ENCODE measurements at places on chromosomes 16 and 17.
A peak's percentile ranks its signal among the peaks of the same experiment; 100 is the strongest.

DNA sequence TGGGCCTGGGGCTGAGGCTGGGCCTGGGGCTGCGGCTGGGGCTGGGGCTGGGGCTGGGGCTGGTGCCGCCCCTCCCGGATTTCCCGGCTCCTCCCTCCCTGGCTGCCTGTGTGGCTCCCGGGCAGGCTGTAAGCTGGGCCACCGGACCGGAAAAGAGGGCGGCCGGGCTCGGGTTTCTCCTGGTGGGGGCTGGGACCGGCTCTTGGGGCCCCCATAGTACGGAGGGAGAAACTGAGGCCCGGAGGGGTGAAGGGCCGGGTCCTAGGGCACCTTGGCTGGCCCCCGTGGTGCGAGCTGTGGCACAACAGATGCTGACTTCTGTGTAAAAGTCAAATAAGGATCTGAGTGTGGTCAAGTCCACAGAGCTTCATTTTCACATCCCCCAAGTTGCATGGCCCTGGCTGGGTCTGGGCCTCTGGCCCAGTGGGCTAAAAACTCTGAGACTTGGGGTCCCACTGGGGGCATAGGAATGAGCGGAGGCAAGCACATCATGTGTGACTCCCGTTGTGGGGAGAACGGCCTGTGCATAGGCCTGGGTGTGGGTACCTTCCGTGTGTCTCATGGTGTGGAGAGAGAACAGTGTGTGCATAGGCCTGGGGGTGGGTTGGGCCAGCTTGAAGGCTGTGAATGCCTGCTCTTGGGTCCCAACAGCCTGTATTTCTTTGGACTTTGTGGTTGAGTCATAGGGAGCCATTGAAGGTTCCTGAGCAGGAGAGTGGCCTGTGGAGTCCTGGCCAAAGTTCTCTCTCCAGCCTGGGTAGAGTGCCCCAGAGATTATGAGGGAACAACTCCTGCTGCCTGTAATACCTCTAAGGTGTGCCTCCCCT is 123.9 kb upstream of the CIBAR2 start:
- DNase-seq = no peak

- DNase-seq = no peak
These were observed 12.2 kb downstream of the AIPL1 start for GRCh38 chr17:6422654-6423241.

GRCh38 chr17:15197229-15197628 is 67.9 kb downstream of the PMP22 start:
- DNase-seq = no peak

GRCh38 chr17:54968988-54969332 is 395 bp downstream of the STXBP4 start:
- DNase-seq = no peak

DNA sequence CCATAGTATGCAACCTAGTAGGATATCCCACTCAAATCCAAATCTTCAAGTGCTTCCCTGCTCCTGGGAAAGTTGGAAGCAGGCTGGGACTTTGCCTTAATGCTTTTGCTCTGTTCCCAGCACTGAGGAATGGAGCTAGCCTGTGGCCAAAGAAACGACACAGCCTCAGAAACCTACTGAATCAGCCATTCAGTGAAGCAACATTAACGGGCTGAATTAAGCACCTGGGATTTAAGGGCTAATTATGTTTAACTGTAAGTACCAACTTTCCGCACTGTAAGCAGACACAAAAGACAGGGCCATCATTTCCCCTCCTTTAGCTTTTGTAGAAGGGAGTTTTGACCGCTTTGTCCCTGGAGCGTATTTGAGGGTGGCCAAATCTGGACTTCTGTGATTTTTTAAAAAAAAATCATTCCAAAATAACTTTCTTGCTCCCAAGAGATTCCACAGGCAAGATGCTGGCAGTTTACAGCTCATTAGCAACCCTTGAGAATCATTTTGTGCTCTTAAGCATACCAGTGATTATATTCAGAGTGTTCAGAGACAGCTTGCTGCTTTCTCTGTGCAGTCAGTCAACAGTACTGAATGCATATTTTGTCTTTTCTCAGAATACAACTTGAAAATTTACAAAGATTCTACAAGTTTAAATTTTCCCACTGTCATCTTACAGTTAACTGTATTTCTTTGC is 17.6 kb upstream of the NOL11 start:
- no peak for DNase-seq

GRCh38 chr17:16662936-16663335 is 9.3 kb upstream of the ZNF624 start:
- DNase-seq = no peak

DNA sequence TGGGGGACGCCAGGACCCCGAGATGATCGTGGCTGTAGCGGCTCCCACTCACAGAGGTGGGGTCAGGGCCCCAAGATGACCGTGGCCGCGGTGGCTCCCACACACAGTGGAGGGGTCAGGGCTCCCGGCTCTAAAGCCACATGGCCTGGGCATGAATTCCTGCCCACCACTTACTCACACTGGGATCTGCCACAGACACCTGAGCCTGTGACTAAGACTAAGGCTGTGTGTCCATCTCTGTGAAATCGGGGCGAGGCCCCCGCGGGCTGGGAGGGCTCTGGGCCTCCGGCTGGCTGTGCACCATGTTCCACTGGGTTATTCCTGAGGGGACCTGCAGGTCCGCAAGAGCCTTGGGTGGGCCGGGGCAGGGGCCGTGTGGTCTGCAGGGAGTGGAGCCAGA is 18.5 kb downstream of the ZFPM1 start:
- no peak for DNase-seq

DNA sequence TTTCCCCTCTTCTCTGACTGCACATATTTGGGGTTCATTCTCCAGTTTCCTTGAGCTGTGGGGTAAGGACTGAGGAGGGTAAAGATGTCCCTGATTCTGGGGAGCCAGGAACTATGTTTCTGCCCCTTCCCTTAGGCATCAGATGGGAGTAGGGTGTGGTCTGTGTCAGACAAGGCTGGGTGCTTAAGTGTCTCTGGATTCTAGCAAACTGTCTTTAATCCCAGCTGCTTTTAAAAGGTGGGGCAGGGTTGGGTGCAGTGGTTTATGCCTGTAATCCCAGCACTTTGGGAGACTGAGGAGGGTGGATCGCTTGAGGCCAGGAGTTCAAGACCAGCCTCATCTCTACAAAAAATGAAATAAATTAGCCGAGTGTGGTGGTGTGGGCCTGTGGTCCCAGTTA is 13.0 kb downstream of the LASP1 start:
- DNase-seq = no peak

GRCh38 chr17:19402171-19402570 is 8.9 kb upstream of the RNF112 start:
- DNase-seq = no peak

DNA sequence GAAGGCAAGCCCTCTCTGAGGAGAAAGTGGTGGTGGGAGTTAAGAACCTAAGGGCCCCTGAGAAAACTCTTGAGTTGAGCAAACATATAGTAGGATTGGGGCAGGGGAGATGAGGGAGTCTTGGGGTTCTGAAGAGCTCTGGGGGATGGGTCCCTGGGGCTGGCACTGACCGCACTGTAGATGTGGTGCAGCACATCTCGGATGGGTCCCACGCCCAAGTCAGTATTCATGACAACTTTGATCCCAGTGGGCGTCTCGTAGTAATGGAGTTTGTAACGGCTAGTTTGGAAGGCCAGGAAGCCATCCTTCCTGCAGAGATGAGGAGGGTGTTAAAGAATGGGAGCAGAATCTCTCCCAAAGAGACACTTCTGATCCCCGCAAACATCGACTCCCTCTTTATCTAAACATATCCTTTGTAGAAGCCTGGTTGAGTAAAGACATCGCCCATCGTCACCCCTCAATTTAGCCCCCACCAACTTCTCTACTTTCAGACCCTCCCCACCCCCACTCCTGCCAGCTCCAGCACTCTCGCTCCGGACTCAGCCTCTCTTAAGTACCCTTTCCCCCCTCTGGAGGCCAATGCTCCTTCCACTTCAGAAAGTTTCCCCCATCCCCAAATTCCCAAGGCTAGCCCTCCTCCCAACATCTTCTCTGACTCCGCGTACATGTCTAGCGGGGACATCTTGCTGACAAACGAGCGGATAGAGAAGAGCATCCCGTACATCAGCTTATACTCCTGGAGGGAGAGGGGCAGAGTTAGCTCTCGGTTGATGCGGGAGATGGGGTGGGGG is 710 bp downstream of the TRAPPC1 start:
- DNase-seq = no peak

DNA sequence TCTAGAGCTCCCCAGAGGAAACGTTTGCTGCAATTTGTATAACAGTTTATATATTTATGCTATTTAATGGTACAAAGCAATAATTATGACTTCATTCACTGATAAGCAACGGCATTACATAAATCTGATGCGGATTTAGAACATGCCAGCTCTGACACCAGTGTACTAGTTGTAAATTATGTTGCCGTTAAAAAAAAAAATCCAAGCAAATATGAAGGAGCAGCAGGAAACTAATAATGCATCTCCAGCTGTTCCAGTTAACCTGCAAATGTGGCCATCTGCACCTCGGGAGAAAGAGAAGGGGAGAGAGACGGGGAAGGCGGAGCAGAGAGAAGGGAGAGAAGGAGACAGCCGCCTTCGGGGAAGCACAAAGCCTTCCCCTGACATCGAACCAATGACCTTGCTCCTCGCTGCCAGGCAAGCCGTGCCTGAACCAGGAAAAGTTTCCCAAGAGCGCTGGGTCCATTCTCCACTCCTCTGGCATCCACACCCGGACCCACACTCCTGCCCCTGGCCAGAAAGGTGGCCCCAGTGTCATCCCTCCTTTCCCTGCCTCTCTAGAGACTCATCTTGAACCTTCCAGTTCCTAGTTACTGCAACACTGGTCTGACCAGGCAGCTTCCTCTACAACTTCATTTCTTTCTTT is 174.8 kb downstream of the C16orf78 start:
- DNase-seq = no peak

- no peak for DNase-seq
These were observed 110.5 kb downstream of the PMP22 start for GRCh38 chr17:15154618-15155017.

GRCh38 chr16:72554935-72555334 is 383.0 kb upstream of the PMFBP1 start:
- no peak for DNase-seq

- DNase-seq = no peak
These were observed 13.9 kb downstream of the GPR142 start for GRCh38 chr17:74380959-74381808.

DNA sequence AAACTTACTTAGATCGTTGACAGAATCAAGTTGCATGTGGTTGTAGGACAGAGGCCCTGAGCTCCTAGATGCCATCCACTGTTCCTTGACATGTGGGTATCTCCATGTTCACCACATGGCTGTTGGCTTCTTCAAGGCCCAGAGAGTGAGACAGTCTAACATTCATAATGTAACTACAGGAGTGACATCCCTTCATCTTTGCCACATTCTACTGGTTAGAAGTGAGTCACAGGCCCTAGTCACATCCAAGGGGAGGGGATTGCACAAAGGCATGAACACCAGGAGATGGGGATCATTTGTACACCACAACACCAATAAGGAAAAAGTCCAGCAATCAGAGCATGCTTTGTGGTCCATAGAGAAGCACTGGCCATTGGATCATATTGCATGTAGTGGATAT is 56.6 kb downstream of the WSCD1 start:
- no peak for DNase-seq

DNA sequence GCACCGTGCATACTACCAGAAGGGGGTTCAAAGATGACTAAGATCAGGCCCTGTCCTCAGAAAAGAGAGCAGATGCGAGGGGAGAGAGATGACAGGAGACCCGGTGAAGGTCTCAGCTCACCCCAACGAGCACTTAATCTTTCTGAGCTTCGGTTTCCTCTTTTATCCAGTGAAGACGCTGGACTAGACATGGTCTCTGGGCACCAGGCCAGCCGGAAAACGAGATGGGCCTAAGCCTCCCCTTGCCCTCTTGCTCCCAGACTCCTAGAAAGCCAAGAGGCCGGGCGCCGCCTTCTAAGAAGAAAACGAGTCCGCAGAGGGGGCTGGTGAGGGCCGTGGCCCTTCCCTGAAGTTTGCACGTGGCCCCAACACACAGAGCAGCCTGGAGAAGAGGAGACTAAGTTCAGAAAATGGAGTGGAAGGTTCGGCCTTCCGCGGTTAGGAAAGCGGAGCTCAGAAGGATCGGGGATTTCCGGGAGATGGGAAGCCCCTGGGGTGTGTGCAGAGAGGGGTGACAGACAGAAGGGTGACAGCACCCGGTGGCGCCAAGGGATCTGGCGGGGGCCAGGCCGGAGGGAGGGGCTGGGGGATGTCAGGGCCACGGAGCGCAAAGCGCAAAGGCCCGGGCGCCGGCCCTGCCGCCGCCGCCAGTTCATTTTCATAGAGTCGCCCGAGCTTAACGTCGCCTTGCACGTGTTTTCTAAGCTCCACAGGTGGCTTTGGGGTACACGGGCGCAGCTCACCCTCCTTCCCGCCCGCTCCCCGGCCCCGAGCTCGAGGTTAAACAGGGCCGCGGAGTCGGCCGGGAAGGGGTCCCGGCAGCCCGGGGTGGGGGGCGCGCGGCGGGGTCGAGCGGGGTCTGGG is 42.1 kb upstream of the BHLHA9 start:
- peak; percentile 43 for DNase-seq

GRCh38 chr16:70481929-70482536 is 27.6 kb downstream of the FCSK start:
- DNase-seq = no peak

DNA sequence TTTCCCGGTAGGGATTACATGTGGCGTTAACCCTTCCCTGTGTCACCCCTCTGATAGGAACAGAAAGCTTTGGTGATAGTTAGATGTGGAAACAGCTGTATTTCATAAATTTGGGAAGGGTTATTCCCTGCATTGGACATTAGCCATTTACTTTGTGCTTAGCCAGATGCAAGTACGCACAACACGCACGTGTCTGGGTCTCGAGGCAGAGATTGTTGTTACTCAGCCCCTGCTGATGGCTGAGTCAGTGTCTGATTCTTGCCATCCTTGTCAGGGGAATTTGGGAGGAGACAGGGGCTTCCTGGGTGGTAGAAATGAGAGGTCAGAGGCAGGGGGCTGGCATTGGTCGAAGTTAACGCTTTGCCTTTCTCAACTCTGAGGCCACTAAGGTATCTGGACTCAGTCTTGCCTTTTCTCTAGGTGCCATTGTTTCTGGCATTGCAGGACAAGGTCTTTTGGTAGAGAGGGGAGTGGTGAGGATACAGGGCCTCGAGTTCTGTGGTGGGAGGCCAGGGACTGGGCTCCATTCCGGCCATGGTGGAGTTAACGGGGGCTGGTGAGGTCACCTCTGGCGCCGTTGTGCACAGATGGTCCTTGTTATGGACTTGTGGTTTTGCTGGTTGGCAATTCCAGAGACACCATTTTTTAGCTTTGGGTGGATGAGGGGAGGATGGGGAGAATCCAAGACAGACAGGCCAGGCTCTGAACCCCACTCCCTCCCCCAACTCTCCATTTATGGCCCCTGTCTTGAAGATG is 8.2 kb downstream of the MMP2 start:
- no peak for DNase-seq

- DNase-seq = no peak
These were observed 300.5 kb upstream of the CCL2 start for GRCh38 chr17:33954597-33954996.

- no peak for DNase-seq
These were observed 26.1 kb upstream of the VAT1L start for GRCh38 chr16:77762262-77762661.

- no peak for DNase-seq
These were observed 150.6 kb downstream of the MAF start for GRCh38 chr16:79449900-79450299.

GRCh38 chr16:87457061-87457611 is 35.7 kb downstream of the ZCCHC14 start:
- no peak for DNase-seq

Data from stimulated activated naive CD8-positive, alpha-beta T cell treated with anti-CD3 and anti-CD28 coated beads, Interleukin-15, Interleukin-2, amounts not matched to agents 100 U/mL and 50 U/mL, for 24 hours (primary cell).